ENCODE measurements at places on chromosomes 12 and 14.

DNA sequence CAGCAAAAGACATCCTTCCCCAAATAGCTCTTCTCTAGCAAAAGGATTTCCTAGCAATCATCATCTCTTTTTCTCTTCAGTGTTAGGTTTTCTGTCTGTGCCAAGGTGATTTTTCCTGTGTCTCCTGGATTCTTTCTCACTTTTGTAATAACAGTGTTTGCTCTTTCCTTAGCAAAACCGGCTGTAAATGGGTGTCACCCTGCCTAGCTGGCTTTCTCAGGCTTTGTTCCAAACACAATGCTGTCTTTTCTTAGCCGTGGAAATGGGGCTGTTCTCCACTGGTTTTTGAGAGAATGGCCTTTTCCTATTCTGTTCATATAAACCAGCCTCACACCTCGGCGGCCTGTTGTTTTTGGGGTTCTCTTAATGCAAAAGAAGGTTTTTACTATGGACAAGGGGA is 21.9 kb downstream of the JDP2 start:
- no peak for DNase-seq

- no peak for DNase-seq
Observed at GRCh38 chr14:103773521-103773920, 57.9 kb downstream of the ZFYVE21 start.

GRCh38 chr12:128245121-128245520 is 21.8 kb upstream of the TMEM132C start:
- DNase-seq, result no peak

DNA sequence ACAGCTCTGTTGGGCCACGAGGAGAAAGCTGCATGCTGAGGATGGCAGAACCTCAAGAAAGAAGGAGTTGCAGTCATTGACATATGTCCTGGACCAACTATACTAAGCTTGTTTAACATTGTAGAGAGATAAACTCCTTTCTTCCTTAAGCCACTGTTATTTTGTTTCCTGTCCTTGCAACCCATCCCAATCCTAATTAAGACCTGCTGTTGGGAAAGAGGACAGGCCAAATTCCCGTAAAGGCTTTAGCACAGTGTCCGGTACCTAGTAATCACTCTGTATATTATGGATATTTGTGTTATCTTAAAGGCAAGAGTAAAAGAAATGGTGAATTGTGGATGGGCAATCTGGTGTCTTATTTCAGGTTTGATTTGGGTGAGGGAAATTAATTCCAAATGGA is 53.5 kb upstream of the WSCD2 start:
- DNase-seq, result no peak

- DNase-seq, result no peak
Observed at GRCh38 chr14:95496690-95497259, 19.7 kb downstream of the SYNE3 start.

Data from NCI-H748 treated with DMSO at 0.1 percent for 48 hours (cell line).